ENCODE measurements at places on chromosomes 1 and 21.

DNA sequence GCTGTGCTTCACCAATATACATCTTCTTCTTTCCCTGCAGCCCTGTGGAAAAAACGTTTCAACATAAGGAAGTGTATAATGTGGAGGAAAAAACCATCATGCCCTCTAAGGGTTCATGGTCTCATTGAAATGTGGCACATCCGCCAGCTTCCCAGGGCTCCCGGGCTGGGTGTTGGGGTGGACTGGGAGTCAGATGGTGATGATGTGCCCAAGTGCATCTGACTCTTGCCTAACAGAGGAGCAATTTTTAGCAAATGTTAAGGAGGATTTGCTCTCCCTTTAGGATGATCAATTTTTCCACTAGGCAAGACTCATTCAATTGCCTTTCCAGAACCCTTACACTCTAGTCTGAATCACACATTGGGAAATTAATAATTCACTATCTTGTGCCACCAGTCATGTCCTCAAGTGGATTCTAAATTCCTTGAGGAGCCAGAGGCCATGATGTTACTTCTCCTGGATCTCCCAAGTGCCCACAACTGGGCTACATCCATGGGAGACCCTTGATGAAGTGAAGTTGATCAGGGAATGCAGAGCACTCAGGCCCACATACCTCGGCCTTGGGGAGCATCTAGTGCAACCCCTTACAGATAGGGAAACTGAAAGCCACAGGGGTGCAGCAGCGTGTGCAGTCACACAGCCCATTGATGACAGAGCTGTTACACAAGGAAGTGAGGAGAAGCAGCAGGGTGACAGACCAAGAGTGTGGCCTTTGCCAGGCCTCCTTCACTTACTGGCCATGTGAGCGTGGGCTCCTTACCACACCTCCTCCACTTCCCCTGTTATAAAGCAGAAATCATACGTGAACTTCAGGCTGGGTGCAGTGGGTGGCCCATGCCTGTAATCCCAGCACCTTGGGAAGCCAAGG, 100.0 kb upstream of the SLC44A3 start:
- DNase-seq, result no peak

GRCh38 chr1:53316424-53316765, 11.5 kb downstream of the LRP8 start:
- no peak for DNase-seq

- no peak for DNase-seq
These were observed at the start of gene KMO for GRCh38 chr1:241532162-241532531. KMO (plus strand) TSS chr1:241532378; CDS start chr1:241532445, 67 bp downstream.

DNA sequence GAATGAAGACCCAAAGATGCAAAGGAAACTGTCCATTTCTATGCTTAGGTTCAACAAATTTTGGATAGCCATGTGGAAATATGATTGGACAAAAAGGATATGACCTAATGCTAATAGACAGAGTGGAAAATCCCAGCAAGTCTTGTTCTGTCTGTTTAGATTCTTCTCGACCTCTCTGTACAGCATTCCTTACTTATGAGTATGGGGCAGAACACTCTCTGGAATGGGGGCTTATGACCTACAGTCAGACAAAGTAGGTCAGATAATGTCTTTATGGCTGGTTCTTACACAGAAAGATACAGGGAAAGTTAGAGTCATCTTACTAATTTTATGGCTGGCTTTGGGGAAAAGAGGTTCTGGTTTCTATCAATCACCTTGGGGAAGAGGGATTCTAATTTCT, 2.8 kb downstream of the GCSAML start:
- DNase-seq, result no peak

GRCh38 chr1:217027403-217028080, 304.3 kb upstream of the ESRRG start:
- no peak for DNase-seq

- peak; percentile 28 for DNase-seq
These were observed 11.1 kb downstream of the ADGRB2 start for GRCh38 chr1:31752952-31753475.

DNA sequence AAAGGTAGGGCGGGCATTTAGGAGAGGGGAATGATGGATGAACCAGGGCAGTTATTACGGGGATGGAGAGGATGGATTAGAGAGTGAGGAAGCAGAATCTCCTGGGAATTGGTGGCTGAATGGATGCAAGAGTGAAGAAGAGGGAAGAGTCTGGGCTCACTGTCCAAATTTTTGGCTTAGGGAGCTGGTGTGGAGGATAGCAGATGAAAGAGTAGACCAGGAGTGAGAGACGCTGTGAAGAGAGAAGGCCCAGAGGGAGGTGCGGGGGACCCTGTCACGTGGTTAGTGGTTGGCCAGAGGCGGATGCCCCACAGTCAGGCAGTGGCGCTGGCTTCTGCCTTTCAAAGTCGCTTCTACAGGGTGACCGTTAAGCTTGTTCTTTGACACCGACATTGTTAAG, 78.4 kb downstream of the PEX14 start:
- no peak for DNase-seq

- no peak for DNase-seq
These were observed 664.4 kb downstream of the MATN1 start for GRCh38 chr1:30058970-30059369.

- no peak for DNase-seq
These were observed 1.2 kb downstream of the MCM3AP start for GRCh38 chr21:46284077-46284644.

DNA sequence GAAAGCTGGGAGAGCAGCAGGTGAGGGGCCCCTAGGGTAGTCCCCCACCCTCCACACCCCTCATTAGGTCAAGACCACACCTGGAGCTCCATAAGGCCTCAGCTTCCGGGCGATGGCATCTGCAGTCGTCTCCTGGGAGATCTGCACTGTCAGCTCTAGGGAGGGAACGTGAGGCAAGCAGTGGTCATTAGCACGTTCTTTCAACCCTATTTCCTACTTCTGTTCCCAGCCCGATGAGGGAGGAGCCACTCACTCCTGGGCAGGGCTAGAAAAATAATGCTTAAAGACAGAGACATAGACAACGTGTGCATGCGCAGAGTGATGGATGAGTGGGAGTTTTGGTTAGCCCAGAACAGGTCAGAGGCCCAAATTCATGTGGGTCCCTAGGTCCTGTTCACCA, 9.7 kb downstream of the KDF1 start:
- no peak for DNase-seq

- no peak for DNase-seq
These were observed 114.4 kb upstream of the ZP4 start for GRCh38 chr1:238005116-238005515.

- DNase-seq, result no peak
These were observed 19.7 kb upstream of the IFNLR1 start for GRCh38 chr1:24206516-24207394.

DNA sequence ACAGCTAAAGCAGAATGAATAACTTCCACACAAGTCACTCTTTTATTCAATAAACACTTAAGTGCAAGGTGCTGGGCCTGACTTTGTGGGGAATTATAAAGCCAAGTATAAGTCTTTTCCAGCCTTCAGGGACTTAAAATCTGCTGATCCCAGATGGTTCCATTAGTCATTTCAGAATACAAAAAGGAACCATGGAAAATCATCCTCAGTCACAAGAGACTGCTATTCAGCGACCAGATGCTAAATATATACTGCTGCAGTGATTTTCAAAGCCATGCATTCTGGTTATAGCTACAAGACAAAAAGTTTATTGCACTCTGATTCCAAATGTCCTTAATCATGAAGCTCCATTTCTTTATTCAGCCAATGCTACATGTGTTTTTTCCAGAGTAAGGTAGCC, 25.7 kb downstream of the GLMN start:
- DNase-seq, result no peak

DNA sequence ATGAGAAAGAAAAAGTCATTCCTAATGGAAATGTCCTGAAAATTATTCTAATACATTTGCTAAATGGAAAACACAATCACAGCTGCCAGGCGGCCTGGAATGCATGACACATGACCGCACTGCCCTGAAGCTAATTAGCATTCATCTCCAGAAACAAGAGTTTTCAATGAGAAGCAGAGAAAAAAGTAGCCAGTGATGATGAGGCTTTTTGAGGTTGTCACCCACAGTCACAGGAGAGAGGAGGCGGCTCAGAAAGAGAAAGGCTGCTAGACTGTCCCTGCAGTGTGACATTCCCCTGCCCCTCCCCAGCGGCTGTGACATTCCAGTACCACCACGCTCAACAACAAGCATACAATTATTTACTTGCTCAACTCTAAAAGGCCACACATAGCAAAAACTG, 122.9 kb upstream of the KRTAP19-8 start:
- DNase-seq, result peak; percentile 66

GRCh38 chr1:47031059-47031458, 7.6 kb downstream of the CYP4X1 start:
- DNase-seq, result no peak

DNA sequence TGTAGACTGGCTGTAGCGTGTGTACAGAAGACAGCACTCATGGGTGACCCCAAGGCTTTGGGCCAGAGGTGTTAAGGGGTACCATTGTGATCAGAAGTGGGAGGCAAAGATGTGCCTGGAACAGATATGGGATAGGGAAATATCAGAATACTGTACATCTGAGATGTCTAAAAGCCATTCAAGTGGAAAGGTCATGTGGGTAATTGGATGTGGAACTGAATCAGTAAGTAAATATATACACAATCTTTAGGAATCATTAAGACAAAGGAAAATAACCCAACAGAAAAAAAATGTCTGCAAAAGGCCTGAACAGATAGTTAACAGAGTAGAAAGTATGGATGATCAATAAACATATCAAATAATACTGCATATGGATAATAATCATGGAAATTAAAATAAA, 26.5 kb downstream of the OR13G1 start:
- no peak for DNase-seq

DNA sequence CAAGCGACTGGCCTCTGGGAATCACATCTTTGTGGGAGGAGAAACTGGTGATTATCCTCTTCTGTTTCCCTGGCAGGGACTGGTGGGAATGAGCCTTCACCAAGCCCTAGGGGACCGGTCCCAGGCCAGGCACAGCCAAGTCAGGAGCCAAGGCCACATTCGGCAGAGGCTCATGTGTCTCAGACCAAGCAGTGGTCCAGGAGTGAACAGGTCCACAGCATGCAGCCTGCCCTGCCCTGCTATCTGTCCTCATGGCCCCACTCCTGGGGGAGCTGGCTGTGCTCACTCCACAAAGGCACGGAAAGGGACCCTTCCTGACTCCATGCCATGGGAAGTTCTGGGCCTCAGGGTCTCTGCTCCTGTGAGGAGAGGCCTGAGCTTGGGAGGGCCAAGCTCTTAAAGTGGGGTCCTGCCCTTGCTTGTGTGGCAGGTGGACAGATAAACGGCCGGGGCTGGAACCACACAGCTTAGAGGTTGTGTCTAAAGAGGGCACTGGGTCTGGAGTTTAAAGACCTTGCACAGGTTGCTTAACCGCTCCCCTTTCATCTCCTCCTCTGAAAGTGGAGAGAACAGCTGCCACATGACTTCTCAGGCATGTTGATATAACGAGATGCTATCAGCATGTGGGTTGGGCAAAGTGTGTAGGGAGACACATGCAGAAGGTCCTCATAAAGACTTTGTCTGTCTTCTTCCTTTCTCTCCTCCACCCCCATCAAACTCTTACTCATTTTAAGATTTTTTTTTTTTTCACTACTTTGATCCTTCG, 57.5 kb downstream of the CASQ2 start:
- no peak for DNase-seq

- no peak for DNase-seq
These were observed 40.8 kb upstream of the KCTD3 start for GRCh38 chr1:215526147-215526845.

DNA sequence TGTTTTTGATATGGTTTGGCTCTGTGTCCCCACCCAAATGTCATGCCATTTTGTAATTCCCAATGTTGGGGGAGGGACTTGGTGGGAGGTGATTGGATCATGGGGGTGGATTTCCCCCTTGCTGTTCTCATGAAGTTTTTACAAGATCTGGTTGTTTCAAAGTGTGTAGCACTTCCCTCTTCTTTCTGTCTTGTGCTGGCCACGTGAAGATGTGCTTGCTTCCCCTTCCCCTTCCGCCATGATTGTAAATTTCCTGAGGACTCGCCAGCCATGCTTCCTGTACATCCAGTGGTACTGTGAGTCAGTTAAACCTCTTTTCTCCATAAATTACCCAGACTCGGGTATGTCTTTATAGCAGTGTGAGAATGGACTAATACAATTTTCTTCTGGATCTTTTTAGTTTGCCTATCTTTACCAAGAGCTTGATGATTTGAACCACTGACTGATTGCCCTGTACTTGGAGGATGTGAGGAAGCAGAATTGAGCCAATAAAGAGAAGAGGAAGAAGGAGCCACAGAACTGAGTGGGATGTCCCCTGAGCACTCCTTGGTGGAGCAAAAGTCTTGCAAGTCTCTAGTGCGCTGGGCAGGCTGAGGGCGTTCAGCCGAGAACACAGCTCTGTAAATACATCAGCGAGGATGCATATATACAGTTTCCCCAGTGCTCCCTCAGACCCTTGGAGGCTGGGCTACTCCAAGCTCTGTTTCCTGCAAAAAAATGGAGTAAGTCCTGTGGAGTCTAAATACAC, 102.6 kb downstream of the CYYR1 start:
- DNase-seq, result no peak

- peak; percentile 59 for DNase-seq
These were observed 918 bp upstream of the RASAL2 start for GRCh38 chr1:178092878-178093493.

DNA sequence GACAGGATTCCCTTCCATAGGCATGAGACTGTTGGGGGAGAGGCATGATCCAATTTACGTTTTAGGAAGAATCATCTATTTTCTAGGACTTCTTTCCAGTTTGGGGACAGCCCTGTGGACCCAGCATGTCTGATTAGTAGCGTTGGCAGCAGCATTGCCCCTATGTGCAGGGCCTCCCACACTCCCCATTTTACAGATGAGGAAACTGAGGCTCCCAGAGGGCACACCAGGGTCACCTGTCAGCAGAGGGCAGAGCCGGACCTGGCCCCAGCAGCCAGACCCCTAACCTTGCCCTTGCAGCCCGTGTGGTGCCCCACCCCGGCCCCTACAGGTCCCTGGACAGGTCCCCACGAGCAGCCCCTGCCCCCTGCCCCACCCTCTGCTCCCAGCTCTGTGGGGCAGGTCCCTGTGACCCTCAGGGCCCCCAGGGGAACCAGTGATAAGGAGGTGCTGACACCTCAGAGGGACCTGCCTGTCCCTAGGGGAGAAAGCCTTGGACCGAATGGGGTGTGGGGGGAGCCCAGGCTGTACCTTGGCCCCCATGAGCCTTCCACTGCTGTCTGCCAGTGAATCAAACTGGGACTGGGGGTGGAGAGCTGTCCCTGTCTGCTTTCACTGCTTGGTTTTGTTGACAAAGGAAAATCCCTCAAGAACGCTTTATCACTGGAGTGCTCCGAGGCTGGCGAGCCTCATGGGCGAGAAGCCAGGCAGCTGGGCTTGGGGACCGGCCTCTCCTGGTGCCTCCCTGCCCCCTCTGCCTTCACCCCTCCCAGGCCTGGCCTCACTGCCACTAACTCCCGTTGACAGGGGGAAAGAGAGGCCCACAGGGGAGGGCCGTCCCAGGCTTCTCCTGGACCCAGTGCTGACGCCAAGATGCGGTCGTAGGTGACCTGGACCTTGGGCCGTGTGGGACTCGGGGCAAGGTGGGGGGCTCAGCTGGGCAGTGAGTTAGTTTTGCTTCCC, 39.4 kb upstream of the CCDC27 start:
- peak; percentile 85 for DNase-seq

DNA sequence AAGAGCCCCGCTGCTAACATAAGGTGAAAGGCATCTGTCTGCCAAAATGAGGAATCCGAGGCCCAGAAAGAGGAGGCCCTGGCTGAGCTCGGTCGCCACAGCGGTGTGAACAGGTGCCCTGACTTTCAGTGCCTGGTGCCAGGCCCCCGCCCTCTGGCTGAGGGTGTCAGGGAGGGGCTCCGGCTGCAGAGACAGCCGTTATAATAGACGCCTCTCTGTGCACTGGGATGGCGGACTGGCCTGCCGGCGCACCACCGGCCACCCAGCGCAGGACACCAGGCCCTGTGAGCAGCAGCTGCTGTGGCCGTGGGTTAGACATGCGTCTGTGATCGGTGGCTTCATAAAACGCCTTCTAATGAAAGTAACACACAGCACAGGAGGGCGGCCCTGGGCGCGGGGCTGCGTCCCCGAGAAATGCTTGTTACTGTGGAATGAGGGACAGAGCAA, 51.4 kb upstream of the ACTRT2 start:
- no peak for DNase-seq
